T-cell (primary cell): ENCODE measurements at places on chromosomes 1 and 21. TPM values are rescaled to one million over a fixed set of nuclear protein-coding genes. Genes with fewer than 3 reads are reported as not detected.

DNA sequence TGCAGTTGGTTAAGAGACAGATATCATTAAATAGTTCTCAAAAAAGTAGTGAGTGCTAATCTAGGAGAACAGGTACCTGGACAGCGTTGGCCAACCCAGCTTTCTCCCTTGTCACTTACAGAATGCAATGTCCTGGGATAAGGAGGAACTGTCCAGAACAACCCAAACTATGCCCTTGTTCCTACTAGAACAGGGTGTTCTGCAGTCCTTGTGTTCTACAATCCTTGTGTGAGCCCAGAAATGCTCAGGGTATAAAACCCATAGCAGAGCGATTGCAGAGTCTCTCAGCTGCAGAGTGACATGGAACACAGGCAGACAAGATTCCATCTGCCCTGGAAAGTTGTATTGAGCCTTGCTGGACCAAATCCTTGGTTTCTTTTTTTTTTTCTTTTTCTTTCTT lies 83.5 kb upstream of the VANGL1 start:
- DNase-seq, result no peak

- DNase-seq, result no peak
Measured at GRCh38 chr1:7386226-7387052, 384.7 kb upstream of the VAMP3 start.

- DNase-seq, result no peak
Measured at GRCh38 chr21:35971824-35972223, 88.5 kb downstream of the SETD4 start.

DNA sequence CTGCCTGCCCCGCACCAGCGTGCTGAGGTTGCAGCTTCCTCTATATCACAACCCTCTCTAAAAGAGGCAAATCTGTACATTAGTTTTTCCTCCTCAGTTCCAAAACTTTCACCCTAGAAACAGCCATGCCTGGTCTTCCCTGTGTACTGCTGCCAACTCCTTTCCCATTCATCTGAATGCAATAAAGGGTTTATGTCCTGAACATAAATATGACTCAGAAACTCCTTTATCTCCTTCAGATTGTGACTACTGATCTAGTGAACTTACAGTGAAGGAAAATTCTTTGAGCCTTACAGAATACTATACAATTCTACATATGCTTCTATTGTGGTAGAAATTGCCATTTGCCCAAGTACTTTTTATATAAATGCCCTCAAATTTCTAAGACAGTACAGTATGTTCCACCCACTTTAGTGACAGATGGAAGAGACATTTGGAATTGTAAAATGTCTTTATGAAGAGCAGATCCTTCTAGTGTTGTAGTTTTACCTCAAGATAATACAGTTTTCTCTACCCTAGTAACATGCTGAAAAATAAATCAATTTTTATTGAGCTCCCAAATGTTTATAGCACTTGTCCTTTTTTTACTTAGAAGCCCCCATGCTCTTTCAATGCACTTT lies 345.1 kb upstream of the SNX7 start:
- DNase-seq, result no peak

The ARHGAP30 gene
- total RNA-seq, result 299 TPM
